ENCODE measurements at places on chromosomes 5 and 9.
A peak's percentile ranks its signal among the peaks of the same experiment; 100 is the strongest.

- no peak for DNase-seq
These were observed 447.5 kb upstream of the GRIN3A start for GRCh38 chr9:102185962-102186361.

DNA sequence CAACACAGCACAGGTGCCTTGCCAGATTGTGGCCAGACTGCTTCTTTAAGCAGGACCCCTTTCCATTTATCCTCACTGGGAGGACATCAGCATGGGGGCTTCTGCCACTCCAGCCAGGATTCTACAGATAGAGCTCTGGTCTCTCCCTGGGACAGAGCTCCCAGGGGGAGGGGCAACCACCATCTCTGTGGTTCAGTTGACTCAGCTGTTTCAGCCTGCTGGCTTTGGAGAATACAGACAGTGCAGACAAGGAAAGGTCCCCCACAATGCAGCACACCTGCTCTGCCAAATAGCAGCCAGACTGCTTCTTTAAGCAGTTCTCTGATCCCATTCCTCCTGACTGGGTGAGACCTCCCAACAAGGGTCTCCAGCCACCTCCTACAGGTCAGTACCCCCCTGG is 132.8 kb downstream of the OR2K2 start:
- no peak for DNase-seq

DNA sequence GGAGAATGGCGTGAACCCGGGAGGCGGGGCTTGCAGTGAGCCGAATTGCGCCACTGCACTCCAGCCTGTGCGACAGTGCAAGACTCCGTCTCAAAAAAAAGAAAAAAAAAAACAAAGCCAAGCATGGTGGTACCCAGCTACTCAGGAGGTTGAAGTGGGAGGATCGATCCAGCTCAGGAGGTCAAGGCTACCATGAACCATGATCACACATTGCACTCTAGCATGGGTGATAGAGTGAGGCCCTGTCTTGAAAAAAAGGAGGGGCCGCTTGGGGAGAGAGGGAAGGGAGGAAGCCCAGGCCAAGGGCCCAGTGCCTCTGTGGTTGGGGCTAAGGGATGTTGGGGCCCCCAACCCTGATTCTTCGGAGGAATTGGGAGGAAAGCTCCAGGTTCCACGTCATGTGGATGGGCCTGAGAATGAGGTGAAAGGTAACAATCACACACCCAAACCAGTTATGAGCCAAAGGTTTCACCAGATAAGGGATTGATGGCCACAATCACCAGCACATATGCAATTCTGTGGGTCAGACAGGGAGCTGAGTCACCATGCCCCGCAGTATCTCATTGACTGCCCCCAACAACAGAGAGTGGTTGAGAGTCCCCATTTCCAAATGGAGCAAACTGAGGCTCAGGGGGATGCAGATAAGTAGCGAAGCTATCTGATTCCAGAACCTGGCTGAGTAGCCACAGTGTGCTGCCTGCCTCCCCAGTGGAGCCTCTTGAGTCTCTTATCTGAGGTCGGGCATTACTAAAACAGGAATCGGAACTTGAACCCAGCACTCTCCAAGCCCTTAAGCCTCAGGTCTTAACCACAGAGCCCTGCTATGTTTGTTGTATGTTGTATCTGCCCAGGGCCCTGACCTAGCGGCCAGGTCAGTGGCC is 20.5 kb downstream of the SWI5 start:
- no peak for DNase-seq

- DNase-seq, result no peak
These were observed 176.4 kb downstream of the PDZD2 start for GRCh38 chr5:31815376-31815775.

DNA sequence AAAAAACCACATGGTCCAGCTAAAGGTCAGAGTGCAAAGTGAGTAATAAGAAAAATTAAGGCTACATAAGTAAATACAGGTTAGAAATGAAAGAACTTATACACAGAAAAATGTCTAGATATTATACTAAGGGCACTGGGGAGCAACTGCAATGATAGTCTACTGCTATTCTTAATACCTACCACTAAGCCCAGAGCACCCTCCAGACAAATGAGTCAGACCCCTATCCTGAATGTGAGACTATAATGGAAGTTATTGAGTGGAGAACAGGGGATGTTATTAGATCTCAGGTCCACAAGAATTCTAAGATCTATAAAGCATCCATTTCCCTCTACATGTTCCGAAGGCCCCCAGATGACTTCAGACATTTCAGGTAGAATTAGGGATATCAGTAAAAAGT is 438.3 kb downstream of the PRELID2 start:
- DNase-seq, result no peak

- no peak for DNase-seq
These were observed 410 bp downstream of the GLIPR2 start for GRCh38 chr9:36136894-36137391.

GRCh38 chr5:130425424-130425823 is 521.2 kb downstream of the CHSY3 start:
- no peak for DNase-seq

DNA sequence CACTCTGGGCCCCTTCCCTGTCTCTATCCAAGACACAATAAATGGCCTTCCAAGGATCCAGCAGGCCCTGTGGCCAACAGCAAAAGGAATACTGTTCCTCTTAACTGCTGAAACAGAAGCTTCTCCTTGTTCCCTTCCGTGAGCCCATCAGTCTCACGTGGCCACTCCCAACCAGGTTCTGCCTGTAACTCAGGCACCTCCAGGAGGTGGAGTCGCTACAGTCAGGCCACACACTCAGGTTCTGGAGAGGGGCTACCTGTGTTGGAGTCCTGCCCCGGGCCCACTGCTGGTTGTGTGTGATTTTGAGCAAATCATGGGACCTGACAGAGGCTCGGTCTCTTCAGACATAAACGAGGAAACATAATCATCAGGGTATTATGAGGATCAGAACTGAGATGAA is 10.3 kb downstream of the FAT2 start:
- no peak for DNase-seq

GRCh38 chr5:37133939-37134338 is 115.2 kb downstream of the CPLANE1 start:
- peak; percentile 6 for DNase-seq

DNA sequence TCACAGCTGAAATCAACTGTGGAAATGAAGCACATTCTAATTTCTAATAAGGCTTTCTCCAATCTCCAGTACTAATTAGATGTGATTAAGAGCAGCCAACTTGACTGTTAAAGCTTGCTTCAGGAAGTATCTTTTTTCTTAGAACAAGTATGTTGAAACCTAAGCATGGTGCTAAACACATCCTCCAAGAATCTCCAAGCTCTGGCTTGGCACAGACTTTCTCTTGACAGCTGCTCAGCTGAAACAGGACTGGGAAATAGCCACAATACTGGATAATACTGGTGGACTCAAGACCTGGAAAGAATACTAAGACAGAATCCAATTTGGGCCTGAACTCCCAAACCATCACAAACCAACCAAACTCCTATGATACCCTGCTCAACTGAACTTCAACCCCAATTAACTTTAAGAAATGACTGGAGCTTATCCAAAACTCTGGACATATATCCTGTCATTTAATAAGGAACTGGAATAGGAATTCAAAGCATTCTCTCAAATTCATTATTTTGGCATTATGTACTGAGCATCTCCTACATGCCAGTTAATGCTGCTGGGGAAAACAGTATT is 16.2 kb downstream of the PRKAA1 start:
- DNase-seq, result no peak

- no peak for DNase-seq
These were observed 37.6 kb downstream of the NKX2-5 start for GRCh38 chr5:173197375-173197891.

DNA sequence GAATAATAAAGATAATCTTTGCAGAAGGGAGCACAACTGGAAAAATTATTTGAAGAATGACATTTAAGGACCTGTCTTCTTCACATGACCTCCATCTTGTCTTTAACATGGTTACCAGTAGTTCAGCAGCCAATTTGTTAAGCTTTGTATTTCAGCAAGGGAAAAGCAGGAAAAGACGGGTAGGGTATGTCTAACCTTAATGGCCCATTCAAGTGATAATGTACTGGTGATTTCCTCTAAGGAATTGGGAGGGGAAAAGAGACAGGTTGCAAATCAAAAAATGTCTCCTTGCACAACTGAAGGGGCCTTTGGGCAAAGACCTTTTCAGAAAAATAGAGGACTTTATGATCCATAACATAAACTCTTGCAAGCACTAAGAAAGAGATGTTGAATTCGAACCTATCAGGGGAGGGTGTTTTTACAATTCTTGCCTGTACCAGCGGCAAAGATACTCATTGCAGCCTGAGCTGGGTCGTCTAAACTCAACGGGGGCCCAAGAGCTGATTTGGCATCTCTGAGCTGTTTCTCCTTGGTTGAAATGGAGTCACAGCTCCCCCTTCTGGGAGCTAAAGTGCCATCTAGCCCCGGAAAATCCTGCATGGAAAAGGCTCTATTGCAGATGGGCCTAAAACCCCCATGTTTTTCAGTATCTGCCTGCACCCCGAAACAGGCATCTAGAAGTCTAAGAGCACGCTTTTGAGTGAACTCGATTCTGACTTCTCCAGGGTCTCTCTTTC is 3.8 kb downstream of the BRINP1 start:
- peak; percentile 1 for DNase-seq

DNA sequence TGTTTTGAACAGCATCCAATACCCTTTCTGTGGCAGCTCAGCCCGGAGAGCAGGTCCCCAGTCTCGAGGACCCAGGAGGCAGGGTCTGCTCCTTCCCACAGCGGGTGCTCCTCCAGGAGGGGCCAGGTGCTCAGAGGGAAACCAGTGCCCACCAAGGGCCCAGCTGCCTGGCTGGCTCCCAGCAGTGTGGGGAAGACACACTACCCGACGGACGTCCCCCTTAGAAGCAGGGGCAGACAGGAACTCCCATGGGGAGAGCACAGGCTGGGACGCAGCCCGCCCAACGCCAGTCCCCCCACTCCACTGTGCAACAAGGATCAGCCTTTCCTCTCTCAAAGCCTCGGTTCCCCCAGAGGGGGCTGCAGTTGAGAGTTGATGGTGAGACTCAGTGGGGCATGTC is 57.6 kb downstream of the ADAMTS2 start:
- no peak for DNase-seq

DNA sequence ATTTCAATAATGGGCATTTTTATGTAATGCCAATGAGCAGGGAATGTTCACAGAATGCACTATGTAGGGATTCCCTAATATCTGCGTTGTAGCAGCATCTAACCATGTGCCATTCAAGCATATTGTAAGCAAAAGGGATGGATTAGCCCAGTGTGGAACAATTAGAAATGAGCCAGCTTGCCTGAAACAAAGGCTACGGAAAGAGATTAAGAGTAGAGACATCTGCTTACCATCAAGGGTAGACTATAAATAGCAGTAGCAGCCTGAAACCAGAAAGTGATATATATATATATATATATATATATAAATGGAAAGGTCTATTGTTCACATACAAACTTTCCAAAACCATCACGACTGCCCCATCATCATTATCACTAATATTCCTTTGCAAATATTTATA is 31.9 kb upstream of the CEP120 start:
- DNase-seq, result no peak

GRCh38 chr9:98849563-98849962 is 42.1 kb downstream of the GALNT12 start:
- DNase-seq, result no peak

DNA sequence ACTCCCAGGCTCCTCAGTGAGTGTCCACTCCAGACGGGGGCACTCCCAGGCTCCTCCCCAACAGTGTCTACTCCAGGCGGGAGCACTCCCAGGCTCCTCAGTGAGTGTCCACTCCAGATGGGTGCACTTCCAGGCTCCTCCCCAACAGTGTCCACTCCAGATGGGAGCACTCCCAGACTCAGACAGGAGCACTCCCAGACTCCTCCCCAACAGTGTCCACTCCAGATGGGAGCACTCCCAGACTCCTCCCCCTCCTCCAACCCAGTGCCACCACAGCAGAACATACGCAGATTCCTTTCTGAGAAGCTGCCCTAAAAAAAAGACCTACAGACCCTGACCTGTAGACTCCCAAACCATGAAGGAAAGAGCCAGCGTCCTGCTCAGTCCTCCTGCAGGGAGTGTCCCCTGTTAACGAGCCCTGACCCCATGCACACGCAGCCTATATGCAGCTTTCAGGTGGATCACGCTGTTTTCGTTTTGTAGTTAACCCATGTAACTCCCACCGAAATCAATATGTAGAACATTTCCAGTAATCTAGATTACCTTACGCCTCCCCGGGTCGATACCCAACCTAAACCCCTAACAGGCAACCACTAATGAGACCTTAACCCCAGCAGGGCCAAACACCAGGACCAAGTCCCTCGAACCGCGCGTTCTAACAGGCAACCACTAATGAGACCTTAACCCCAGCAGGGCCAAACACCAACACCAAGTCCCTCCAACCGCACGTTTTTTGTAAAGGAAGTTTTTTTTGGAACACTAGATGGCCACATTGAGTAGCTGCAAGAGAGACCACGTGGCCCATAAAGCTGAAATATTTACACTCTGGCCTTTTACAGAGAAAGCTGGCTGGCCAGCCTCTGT is 15.7 kb downstream of the PNPLA7 start:
- peak; percentile 6 for DNase-seq

GRCh38 chr9:119044806-119045205 is 324.4 kb downstream of the BRINP1 start:
- DNase-seq, result no peak

GRCh38 chr5:89276566-89277305 is 393.8 kb upstream of the MEF2C start:
- DNase-seq, result no peak

- DNase-seq, result peak; percentile 78
These were observed 84.9 kb downstream of the NTRK2 start for GRCh38 chr9:84754461-84754860.

GRCh38 chr9:98755006-98755618 is 41.2 kb downstream of the ANKS6 start:
- no peak for DNase-seq

GRCh38 chr9:112970939-112971338 is 41.1 kb downstream of the ZNF883 start:
- DNase-seq, result no peak

DNA sequence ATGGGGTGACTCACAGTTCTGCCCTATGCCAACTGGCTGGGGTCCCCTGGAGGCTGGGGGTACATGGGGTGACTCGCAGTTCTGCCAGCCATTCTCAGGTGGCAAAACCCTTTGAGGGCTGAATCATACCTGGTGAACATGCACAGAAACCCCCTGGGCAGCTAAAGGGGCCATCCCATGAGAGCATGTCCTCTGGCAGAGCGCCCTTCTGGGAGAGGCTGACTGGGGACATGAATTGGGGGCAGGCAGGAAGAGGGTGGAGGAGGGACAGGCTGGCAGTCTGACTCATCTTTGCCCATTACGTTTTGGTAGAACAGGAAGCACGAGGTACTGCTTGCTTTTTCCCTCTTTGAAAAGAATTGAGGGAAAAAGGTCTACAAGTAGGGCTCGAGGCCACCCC is 16.7 kb downstream of the TRAF1 start:
- no peak for DNase-seq

DNA sequence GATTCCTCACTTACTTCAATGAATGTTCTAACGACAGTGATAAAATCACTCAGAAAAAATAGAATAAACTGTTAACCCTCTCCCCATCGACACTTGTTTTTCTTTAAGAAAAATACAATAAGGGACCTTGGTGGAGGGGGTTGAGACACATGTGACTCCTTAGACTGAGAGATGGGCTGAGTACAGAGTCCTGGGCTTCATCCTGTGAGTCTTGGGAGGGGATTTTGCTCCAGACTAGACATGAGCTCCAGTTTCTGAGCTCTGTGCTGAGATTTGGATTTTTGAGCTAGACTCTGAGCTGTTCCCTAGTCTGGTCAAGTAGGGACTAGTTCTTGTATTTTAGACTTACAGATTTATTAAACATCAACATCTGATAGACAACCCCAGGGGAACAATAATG is 241.5 kb upstream of the MVB12B start:
- DNase-seq, result no peak

Data from fibroblast of skin of left biceps (primary cell).